MM.1S (cell line): ENCODE measurements at places on chromosomes 4 and X.

- no peaks in the 10 kb centered on the region for H3K4me1 ChIP-seq
- no peak for DNase-seq
- H3K4me3 ChIP-seq, result no peak overlapping the region
- H3K36me3 ChIP-seq, result no peaks in the 10 kb centered on the region
- no peak overlapping the region for H3K27ac ChIP-seq
Observed at GRCh38 chrX:125382889-125383288, 63.2 kb downstream of the TEX13C start.

DNA sequence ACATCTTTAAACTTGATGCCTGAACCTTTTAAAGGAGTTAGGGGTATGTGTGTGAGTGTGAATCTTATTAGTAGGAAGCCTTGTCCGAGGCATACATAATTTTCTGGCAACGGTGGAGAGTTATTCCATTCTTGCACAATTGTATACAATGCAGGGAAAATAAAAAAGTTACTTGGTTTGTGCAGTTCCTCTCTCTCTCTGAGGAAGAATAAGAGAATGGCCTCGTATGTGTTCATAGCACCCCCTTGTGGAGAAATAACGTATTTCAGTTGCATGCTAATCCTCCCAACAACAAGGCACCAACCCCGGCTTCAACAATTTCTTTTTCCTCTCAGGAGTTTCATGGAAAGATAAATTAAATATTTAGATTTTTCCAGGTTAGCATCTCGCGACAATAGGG lies 33.7 kb upstream of the FGF13 start:
- H3K27me3 ChIP-seq, result no peaks in the 10 kb centered on the region
- DNase-seq, result peak; percentile 51
- peaks cover 6% of the 10 kb centered on the region; the same call in 1 of the 2 replicates for H3K4me1 ChIP-seq
- no peak overlapping the region for H3K4me3 ChIP-seq

GRCh38 chrX:18574591-18574990 lies 97.3 kb downstream of the RS1 start:
- no peak overlapping the region for H3K27ac ChIP-seq
- no peak for DNase-seq
- H3K27me3 ChIP-seq, result no peaks in the 10 kb centered on the region
- H3K4me3 ChIP-seq, result no peak overlapping the region
- H3K36me3 ChIP-seq, result no peaks in the 10 kb centered on the region

GRCh38 chrX:151974336-151975227 lies at the start of gene GABRE:
Gene GABRE (minus strand): TSS chrX:151974676. CDS start chrX:151974625, 51 bp downstream.
- H3K4me3 ChIP-seq, result peak within 1 kb of the TSS; percentile 12; the same call in 1 of the 2 replicates
- H3K27me3 ChIP-seq, result no peaks in the 10 kb centered on the region
- H3K27ac ChIP-seq, result no peak within 1 kb of the TSS
- H3K4me1 ChIP-seq, result no peaks in the 10 kb centered on the region
- no peaks in the 10 kb centered on the region for H3K36me3 ChIP-seq

GRCh38 chr4:77120886-77121508 lies 36.0 kb upstream of the CCNG2 start:
- H3K27me3 ChIP-seq, result no peaks in the 10 kb centered on the region
- no peak for DNase-seq
- H3K27ac ChIP-seq, result no peak overlapping the region
- H3K36me3 ChIP-seq, result no peaks in the 10 kb centered on the region
- H3K4me1 ChIP-seq, result peaks cover 17% of the 10 kb centered on the region
- no peak overlapping the region for H3K4me3 ChIP-seq

- H3K36me3 ChIP-seq, result no peaks in the 10 kb centered on the region
- no peak overlapping the region for H3K4me3 ChIP-seq
- no peaks in the 10 kb centered on the region for H3K27me3 ChIP-seq
- no peak for DNase-seq
- no peak overlapping the region for H3K27ac ChIP-seq
Observed at GRCh38 chrX:149570668-149571067, 16.6 kb downstream of the MAGEA9B start.

- no peaks in the 10 kb centered on the region for H3K4me1 ChIP-seq
- H3K27ac ChIP-seq, result no peak overlapping the region
- H3K27me3 ChIP-seq, result no peaks in the 10 kb centered on the region
- no peaks in the 10 kb centered on the region for H3K36me3 ChIP-seq
- H3K4me3 ChIP-seq, result no peak overlapping the region
Observed at GRCh38 chrX:8851231-8851886, 50.2 kb upstream of the FAM9A start.

DNA sequence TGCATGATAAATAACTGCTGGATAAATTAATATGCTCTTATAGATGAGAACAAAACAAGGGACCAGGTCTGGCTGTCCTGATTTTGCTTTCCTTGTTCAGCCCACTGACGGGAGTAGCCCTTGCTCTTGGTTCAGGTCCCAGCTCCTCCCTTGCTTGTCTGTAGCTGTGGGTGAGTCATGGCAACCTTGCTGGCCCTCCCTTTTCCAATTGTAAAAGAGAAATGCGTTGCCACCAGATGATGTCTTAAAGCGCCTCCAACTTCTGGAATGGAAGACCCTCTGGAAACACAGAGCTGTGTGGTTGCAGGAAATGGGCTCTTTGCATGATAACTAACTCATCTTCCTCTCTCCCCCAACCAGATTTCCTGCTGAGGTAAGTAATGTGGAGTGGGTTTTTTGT lies 171.4 kb downstream of the AASDH start:
- no peaks in the 10 kb centered on the region for H3K36me3 ChIP-seq
- H3K27ac ChIP-seq, result no peak overlapping the region
- no peak overlapping the region for H3K4me3 ChIP-seq

- H3K4me3 ChIP-seq, result no peak overlapping the region
- H3K36me3 ChIP-seq, result no peaks in the 10 kb centered on the region
- no peak for DNase-seq
- no peaks in the 10 kb centered on the region for H3K4me1 ChIP-seq
- no peaks in the 10 kb centered on the region; the same call in 1 of the 2 replicates for H3K27me3 ChIP-seq
Observed at GRCh38 chr4:23162275-23162674, 469.5 kb downstream of the GBA3 start.

DNA sequence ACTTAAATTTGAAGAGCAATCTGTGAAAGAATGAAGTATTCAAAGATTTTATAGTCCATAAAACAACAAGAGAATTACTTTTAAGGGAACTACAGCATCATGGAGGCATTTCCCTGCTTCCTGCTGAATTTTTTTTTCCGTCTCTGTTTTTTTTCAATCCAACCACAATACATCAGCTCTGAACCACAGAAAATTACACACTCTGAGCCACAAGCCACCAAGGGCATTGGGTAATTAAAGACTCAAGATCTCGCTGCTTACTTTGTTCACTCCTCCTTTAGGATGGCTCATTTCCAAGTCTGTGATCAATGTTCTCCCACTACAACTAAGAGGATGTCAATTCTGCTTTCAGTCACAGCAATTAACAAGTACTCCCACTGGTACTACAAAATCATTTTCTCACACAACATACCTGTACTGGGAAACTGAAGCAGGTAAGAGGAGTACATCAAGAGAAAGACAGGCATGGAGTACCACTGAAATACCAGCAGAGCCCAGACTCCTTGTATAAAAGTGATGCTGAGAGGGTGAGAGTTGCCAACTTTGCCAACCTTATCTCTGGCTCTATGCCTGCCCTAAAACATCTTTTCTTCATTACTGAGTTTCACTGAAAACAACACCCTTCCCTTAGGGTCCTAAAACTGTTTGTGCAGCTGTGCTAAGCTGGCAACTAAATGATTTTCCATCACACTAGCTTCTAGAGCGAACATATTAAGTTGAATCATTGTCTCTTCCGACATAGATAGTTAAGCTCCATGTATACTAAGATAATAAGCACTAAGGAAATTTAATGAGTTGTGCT lies 105.8 kb upstream of the MAGEB18 start:
- no peaks in the 10 kb centered on the region for H3K27me3 ChIP-seq
- no peak overlapping the region for H3K4me3 ChIP-seq
- no peak overlapping the region for H3K27ac ChIP-seq
- DNase-seq, result no peak
- no peaks in the 10 kb centered on the region for H3K36me3 ChIP-seq

- no peak for DNase-seq
- H3K36me3 ChIP-seq, result no peaks in the 10 kb centered on the region; the same call in 1 of the 2 replicates
- no peak overlapping the region for H3K4me3 ChIP-seq
- no peaks in the 10 kb centered on the region for H3K4me1 ChIP-seq
Observed at GRCh38 chrX:153958605-153959004, 13.0 kb downstream of the HCFC1 start.

DNA sequence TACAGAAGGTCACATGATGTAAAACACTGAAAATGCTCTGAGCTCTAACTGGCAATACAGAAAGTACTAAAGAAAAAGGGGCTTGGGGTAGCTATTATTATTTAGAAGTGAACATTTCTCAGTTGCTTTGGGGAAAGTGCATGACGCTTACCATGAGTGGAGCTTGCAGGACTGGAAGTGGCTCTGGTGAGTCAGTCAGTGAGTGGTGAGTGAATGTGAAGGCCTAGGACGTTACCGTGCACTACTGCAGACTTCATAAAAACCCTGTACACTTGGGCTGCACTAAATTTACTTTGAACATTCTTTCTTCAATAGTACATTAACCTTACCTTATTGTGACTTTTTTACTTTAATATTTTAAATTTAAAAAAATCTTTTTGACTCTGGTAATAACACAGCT lies 89.3 kb upstream of the ENPP6 start:
- H3K27me3 ChIP-seq, result no peaks in the 10 kb centered on the region
- DNase-seq, result no peak
- no peak overlapping the region for H3K4me3 ChIP-seq
- H3K4me1 ChIP-seq, result 0 out of 2 replicates have a peak, but pooled peaks cover 8% of the 10 kb centered on the region

GRCh38 chr4:59387759-59388758 lies 1812.1 kb upstream of the ADGRL3 start:
- H3K27ac ChIP-seq, result no peak overlapping the region
- H3K36me3 ChIP-seq, result no peaks in the 10 kb centered on the region

DNA sequence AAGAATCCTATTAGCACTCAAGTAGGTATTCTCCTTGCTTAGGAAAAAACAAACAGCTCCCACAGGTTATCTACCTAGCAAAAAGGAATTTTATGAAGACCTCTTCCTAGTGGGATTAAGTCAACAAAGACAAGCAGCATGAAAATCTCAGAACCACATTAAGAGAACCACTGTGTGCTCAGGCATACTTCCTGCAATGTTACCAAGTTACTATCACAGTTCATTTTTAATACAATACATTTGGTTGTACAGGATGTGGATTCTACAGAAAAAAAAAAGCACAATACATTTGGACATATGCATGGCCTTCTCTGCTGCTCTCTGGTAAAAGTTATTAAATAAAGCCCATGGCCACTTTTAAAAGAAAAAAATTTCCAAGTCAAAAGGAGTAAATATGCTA lies 193.7 kb downstream of the PPP3CA start:
- H3K27me3 ChIP-seq, result no peaks in the 10 kb centered on the region
- H3K36me3 ChIP-seq, result no peaks in the 10 kb centered on the region
- H3K27ac ChIP-seq, result no peak overlapping the region
- H3K4me3 ChIP-seq, result no peak overlapping the region
- H3K4me1 ChIP-seq, result no peaks in the 10 kb centered on the region
- no peak for DNase-seq

- no peak for DNase-seq
- H3K4me3 ChIP-seq, result no peak overlapping the region
- H3K4me1 ChIP-seq, result no peaks in the 10 kb centered on the region
- no peak overlapping the region for H3K27ac ChIP-seq
- H3K36me3 ChIP-seq, result no peaks in the 10 kb centered on the region
- H3K27me3 ChIP-seq, result no peaks in the 10 kb centered on the region
Observed at GRCh38 chr4:182863501-182863900, 53.7 kb downstream of the DCTD start.

- H3K27ac ChIP-seq, result no peak overlapping the region
- peak overlapping the region; percentile 92 for H3K4me3 ChIP-seq
- H3K36me3 ChIP-seq, result no peaks in the 10 kb centered on the region
Observed at GRCh38 chr4:55854129-55854528, 681 bp downstream of the EXOC1 start.

DNA sequence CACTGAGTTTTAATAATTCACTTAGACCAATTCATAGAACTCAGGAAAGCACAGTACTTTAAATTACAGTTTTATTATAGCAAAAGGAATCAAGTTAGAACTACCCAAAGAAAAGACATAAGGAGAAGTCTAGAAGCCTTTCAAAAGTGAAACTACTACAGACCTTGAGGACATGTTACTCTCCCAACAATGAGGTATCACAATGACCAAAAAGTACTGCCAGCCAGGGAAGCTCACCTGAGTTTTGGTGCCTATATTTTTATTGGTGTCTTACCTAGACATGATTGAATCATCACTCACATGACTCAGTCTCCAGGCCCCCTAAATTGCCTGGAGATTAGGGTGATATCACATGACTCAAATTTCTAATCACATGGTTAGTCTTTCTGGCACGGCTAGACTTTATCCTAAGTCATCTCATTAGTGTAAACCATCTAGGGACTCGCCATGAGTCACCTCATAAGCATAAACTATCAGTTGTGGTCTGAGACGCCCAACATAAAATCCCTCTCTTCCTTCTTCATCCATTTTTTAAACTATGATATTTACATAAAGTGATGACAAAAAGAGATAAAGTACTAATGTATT lies 372.3 kb downstream of the TMA16 start:
- no peaks in the 10 kb centered on the region for H3K4me1 ChIP-seq
- no peak overlapping the region for H3K27ac ChIP-seq
- no peak overlapping the region for H3K4me3 ChIP-seq

- no peaks in the 10 kb centered on the region for H3K4me1 ChIP-seq
- H3K36me3 ChIP-seq, result no peaks in the 10 kb centered on the region
- no peak overlapping the region for H3K27ac ChIP-seq
Observed at GRCh38 chr4:55745014-55745413, 74.6 kb upstream of the EXOC1L start.

DNA sequence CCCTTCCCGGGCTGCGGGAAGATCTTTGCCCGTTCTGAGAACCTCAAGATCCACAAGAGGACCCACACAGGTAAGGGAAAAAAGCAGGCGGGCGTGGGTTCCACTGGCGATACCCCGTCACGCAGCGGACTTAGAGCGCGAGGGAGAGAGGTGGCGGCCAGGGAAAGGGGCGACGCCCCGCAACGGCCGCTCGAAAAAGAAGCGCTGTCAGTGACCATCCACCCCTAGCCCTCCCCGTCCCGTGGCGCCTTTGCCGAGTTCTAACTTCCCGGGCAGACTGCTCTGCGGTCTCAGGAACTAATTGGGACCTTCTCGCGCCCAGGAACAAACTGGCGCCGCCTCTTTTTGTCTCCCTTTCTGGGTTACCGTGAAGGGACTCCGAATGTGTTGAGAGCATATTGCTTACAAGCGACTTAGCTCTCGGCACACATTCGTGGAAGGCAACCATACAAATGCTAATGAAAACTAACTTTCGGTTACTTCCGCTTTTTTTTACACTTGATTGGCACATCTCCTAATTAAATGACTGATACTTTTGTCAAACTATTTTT lies 1.8 kb downstream of the ZIC3 start:
- no peak overlapping the region for H3K4me3 ChIP-seq
- H3K27me3 ChIP-seq, result no peaks in the 10 kb centered on the region
- no peak overlapping the region for H3K27ac ChIP-seq
- no peaks in the 10 kb centered on the region for H3K4me1 ChIP-seq
- DNase-seq, result no peak
- no peaks in the 10 kb centered on the region for H3K36me3 ChIP-seq

GRCh38 chr4:70768301-70768948 lies 46.7 kb downstream of the RUFY3 start:
- H3K4me3 ChIP-seq, result no peak overlapping the region
- H3K27ac ChIP-seq, result no peak overlapping the region
- DNase-seq, result no peak
- no peaks in the 10 kb centered on the region for H3K4me1 ChIP-seq
- no peaks in the 10 kb centered on the region for H3K27me3 ChIP-seq
- no peaks in the 10 kb centered on the region; the same call in 1 of the 2 replicates for H3K36me3 ChIP-seq

- H3K27me3 ChIP-seq, result no peaks in the 10 kb centered on the region
- H3K27ac ChIP-seq, result no peak overlapping the region
- no peak for DNase-seq
- no peak overlapping the region for H3K4me3 ChIP-seq
- H3K4me1 ChIP-seq, result no peaks in the 10 kb centered on the region
- no peaks in the 10 kb centered on the region for H3K36me3 ChIP-seq
Observed at GRCh38 chr4:108738003-108738706, 24.7 kb downstream of the ETNPPL start.

GRCh38 chr4:182233310-182234090 lies 9.7 kb upstream of the TENM3 start:
- H3K27ac ChIP-seq, result no peak overlapping the region
- no peak for DNase-seq
- no peaks in the 10 kb centered on the region for H3K27me3 ChIP-seq
- no peak overlapping the region for H3K4me3 ChIP-seq
